Activated T-helper 1 cell treated with anti-CD3 and anti-CD28 coated beads, Interleukin-12 subunit alpha, Interleukin-12 subunit beta, Interleukin-2, Interleukin-4 antibody, amounts not matched to agents 30 ng/mL and 10 ng/mL and 1 ng/mL, durations not matched to agents 14 hours and 24 hours and 36 hours (primary cell): ENCODE measurements at places on chromosomes 7 and 10.

GRCh38 chr10:85902051-85902450, 464.5 kb downstream of the GRID1 start:
- no peak overlapping the region for H3K4me3 ChIP-seq
- no peak overlapping the region for H3K27ac ChIP-seq
- H3K4me1 ChIP-seq = no peaks in the 10 kb centered on the region
- no peaks in the 10 kb centered on the region for H3K27me3 ChIP-seq

GRCh38 chr10:122311716-122312115, 40.6 kb downstream of the BTBD16 start:
- no peaks in the 10 kb centered on the region for H3K36me3 ChIP-seq
- H3K27ac ChIP-seq = no peak overlapping the region
- H3K27me3 ChIP-seq = peaks cover 11% of the 10 kb centered on the region
- no peaks in the 10 kb centered on the region for H3K4me1 ChIP-seq
- DNase-seq = no peak

- H3K4me1 ChIP-seq = peaks cover 18% of the 10 kb centered on the region
- H3K27ac ChIP-seq = no peak overlapping the region
- H3K36me3 ChIP-seq = peaks cover 1% of the 10 kb centered on the region
Observed at GRCh38 chr7:132480534-132480933, 95.7 kb downstream of the PLXNA4 start.

DNA sequence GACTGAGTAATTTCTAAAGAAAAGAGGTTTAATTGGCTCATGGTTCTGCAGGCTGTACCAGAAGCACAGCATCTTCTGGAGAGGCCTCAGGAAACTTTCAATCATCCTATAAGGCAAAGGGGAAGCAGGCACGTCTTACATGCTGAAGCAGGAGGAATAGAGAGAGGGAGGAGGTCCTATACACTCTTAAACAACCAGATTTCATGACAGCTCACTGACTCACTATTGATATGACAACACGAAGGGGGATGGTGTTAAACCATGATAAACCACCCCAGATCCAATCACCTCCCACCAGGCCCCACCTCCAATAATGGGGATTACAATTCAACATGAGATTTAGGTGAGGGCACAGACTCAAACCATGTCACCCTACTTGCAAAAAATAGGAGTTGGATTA, 201.5 kb downstream of the CDK14 start:
- H3K4me3 ChIP-seq = no peak overlapping the region
- peaks cover 1% of the 10 kb centered on the region for H3K36me3 ChIP-seq
- no peaks in the 10 kb centered on the region for H3K4me1 ChIP-seq
- no peaks in the 10 kb centered on the region for H3K27me3 ChIP-seq

DNA sequence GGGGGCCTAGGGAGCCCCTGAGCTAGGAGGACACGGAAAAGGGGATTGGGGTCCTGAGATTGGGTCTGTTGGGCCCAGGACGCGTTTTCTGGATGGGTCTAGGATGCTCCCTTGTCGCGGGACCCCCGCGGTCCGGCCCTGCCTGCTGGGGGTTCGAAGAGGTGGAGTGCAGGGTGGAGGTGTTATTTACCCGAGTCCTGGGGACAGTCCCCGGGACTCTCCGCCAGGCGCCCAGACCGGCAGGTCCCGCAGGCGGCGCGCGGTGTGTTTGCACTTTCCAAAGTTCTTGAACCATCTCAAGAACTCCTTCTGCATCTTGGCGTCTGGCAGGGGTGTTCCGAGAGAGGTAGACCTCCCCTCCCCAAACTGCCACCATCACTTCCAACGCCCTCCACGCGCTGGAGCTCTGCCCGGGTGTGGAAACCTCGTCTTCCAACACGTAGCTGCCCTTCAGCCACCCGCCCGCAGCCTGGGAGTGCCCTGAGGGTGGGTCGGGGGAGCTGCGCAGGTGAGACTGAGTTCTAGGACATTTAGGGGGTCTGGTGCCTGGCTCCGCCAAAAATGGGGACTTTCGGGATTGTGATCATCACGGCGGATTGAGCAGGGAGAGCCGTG, 569 bp downstream of the CAV1 start:
- no peak for DNase-seq
- peaks cover 39% of the 10 kb centered on the region for H3K4me1 ChIP-seq
- peak overlapping the region; percentile 85 for H3K4me3 ChIP-seq
- peak overlapping the region; percentile 40 for H3K27ac ChIP-seq
- peaks cover 1% of the 10 kb centered on the region for H3K36me3 ChIP-seq
- H3K27me3 ChIP-seq = peaks cover 75% of the 10 kb centered on the region

DNA sequence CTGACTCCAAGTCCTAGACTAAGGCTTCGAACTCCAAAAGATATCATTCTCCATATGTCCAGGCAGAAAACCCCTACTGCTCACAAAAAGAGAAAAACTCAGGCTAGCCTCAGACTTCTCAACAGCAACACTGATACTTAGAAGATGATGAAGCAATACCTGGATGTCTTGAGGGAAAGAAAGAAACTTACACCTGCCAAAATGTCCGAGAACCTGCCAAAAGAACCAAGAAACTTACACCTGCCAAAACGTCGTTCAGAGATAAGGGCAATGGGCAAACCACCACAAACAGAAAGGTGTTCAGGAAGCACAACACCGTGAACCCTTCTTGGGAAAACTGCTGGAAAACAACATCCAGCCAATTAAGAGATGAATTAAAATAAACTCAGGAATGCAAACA, 15.3 kb downstream of the ABLIM1 start:
- no peak for DNase-seq
- no peak overlapping the region for H3K27ac ChIP-seq
- H3K36me3 ChIP-seq = no peaks in the 10 kb centered on the region
- H3K4me1 ChIP-seq = no peaks in the 10 kb centered on the region
- peaks cover 2% of the 10 kb centered on the region for H3K27me3 ChIP-seq
- no peak overlapping the region for H3K4me3 ChIP-seq

DNA sequence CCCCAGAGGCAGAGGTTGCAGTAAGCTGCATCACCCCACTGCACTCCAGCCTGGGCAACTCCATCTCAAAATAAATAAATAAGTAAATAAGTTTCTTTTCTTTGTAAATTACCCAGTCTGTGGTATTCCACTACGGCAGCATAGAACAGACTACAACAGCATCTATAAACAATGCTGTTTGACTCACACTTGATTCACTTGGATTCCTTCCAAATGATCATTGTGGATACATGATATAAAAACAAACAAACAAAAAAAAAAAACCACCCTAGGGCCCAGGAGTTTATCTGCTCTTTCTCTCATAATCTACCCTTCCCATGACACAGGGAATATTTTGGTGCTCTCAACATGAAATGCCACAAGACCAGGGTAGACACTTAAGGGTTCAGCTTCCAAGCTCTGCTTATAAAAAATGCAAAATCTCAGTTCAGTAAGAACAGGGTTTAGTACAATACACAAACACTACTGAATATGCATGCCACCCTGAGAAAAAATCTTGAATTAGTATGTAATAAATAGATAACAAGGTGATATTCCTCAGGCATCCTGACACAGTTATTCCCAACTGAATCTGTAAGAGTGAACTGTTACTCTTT, 200.9 kb downstream of the FAM107B start:
- no peak for DNase-seq
- H3K27me3 ChIP-seq = no peaks in the 10 kb centered on the region
- peaks cover 28% of the 10 kb centered on the region for H3K36me3 ChIP-seq
- no peak overlapping the region for H3K4me3 ChIP-seq
- H3K27ac ChIP-seq = peak overlapping the region; percentile 73

DNA sequence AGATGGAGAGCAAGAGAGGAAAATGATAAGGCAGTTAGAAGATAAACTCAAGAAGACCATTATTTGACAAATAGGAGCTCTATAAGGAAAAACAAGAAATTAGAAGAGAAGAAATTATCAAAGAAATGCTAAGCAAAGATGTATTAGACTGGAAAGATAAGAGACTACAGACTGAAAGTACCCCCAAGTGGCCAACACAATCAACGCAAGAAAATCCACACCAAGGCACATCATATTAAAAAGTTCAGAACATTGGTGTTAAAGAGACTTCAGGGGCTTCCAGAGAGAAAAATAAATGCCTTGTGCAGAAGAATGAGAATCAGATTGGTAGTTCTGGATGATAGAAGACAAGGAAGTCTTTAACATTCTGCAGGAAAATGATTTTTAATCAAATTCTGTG, 46.0 kb downstream of the SH2D4B start:
- peaks cover 5% of the 10 kb centered on the region for H3K27me3 ChIP-seq
- H3K27ac ChIP-seq = no peak overlapping the region
- H3K36me3 ChIP-seq = no peaks in the 10 kb centered on the region
- no peak for DNase-seq
- no peaks in the 10 kb centered on the region for H3K4me1 ChIP-seq
- H3K4me3 ChIP-seq = no peak overlapping the region
